ENCODE measurements at places on chromosomes 12 and 14.
A peak's percentile ranks its signal among the peaks of the same experiment; 100 is the strongest.

- DNase-seq: peak; percentile 93
Observed at GRCh38 chr12:52879394-52880351, 25.2 kb downstream of the KRT8 start.

DNA sequence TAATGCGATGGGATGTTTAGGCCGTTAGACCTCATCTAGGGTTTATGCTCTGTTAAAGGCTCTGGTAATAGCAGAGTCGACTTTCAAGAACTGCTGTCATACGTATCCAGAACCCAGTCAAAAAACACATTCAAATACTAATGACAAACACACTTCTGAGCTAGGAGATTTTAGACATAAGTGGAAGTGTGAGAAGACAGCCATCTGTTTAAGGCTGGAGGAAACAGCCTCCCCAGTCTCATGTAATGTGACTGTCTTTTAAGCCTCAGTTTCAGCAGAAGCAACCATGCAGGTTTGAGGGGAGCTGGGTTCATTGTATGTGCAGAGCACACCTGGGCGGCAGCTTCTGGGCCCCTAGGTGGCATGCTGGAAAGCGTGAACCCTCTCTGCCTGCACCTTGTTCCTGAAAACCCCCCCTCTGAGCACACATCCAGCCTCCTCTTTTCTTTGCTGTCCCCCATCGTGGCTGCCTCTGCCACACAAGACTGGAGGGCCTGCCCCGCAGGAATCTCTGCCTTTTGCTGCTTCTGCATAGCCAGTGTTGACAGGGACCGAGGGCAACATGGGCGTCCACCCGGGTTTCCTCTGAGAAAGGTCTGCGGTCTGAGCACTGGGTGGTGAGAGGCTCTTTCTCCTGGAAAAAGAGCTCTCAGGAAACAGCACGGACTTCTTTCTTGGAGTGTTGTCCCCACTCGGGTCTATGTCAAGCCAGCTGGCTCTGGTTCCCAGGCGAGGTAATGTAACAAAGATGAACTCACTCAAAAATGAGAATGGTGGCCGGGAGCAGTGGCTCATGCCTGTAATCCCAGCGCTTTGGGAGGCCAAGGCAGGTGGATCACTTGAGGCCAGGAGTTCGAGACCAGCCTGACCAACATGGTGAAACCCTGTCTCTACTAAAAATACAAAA is 11.6 kb downstream of the WNT5B start:
- no peak for DNase-seq

DNA sequence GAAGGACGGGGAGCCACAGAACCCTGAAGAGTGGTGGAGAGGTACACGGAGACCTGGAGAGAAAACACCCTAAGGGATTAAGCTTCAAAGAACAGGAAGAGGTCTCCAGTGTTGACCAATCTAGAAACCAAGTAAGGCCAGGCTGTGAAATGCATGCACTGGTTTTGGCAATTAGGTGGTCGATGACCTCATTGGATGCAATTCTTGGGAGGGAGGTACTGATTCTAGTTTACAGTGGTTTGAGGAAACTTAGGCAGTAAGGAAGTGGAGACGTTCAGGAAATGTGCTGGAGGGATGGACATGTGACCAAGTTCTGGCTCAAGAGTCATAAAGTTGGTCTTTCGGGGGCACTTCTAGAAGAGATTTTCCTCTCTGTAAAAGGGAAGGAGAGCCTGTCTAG is 91.3 kb upstream of the CEP83 start:
- DNase-seq: no peak

- DNase-seq: no peak
Observed at GRCh38 chr12:19055589-19055988, 73.9 kb upstream of the PLEKHA5 start.
